Activated naive CD8-positive, alpha-beta T cell treated with anti-CD3 and anti-CD28 coated beads for 36 hours (primary cell): ENCODE measurements at places on chromosomes 13 and 19.

DNA sequence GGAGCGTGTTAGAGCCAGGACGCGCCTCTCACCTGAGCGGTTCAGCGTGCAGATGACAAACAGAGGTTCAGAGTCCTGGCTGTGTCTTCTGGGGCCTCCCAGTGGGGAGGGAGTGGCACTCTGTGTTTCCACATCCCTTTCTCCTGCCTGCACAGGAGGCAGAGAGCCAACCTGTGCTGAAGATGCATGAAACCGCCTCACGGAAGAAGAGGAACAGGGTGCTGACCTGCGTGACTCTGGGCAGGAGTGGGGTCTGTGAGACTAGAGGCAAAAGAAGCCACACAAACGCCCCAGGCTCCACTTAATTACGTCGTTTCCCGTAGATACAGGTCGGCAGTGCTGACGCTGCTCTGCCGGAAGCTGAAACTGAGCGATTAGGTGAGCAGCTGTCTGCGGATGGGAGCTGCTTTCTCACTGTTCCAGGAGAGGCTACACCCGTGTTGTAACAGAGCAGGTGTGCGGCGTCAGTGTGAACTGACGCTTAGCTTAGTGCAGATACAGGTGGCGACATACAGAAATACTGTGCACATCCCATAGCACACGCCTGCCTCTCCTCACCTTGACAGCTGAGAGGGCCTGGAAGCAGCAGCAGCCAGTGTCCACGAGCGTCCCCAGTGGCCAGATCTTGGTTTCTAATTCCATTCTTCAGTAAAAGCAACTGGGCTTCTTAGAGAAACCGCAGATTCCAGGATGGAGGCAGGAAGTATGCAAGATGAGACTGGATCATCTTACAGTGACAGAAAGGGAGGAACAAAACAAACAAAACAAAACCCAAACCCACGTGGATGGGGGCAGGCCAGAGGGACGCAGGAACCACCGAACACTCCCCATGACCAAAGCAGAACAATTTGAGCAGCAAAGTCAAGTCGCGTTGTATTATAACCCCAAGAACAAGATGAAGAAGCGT lies 37.7 kb upstream of the MCF2L start:
- no peak for DNase-seq

GRCh38 chr13:51419001-51419636 lies 33.7 kb downstream of the INTS6 start:
- DNase-seq, result no peak

DNA sequence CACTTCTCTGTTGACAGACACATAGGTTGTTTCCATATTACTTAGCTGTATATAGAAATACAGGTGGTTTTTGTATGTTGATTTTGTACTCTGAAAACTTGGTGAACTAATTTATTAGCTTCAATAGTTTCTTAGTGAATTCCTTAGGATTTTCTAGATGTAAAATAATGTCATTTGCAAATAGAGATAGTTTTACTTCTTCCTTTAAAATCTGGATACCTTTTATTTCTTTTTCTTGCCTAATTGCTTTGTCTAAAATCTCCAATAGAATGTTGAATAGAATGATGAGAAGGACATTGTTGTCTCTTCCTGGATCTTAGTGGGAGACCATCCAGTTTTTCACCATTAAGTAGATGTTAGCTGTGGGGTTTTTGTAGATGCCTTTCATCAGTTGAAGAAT lies 18.7 kb downstream of the RB1 start:
- no peak for DNase-seq

- DNase-seq, result no peak
Measured at GRCh38 chr19:51342631-51343569, 961 bp upstream of the VSIG10L start.

GRCh38 chr13:97194479-97194878 lies 27.7 kb upstream of the MBNL2 start:
- DNase-seq, result no peak

GRCh38 chr19:55870736-55871135 lies 34.4 kb downstream of the NLRP4 start:
- DNase-seq, result no peak

DNA sequence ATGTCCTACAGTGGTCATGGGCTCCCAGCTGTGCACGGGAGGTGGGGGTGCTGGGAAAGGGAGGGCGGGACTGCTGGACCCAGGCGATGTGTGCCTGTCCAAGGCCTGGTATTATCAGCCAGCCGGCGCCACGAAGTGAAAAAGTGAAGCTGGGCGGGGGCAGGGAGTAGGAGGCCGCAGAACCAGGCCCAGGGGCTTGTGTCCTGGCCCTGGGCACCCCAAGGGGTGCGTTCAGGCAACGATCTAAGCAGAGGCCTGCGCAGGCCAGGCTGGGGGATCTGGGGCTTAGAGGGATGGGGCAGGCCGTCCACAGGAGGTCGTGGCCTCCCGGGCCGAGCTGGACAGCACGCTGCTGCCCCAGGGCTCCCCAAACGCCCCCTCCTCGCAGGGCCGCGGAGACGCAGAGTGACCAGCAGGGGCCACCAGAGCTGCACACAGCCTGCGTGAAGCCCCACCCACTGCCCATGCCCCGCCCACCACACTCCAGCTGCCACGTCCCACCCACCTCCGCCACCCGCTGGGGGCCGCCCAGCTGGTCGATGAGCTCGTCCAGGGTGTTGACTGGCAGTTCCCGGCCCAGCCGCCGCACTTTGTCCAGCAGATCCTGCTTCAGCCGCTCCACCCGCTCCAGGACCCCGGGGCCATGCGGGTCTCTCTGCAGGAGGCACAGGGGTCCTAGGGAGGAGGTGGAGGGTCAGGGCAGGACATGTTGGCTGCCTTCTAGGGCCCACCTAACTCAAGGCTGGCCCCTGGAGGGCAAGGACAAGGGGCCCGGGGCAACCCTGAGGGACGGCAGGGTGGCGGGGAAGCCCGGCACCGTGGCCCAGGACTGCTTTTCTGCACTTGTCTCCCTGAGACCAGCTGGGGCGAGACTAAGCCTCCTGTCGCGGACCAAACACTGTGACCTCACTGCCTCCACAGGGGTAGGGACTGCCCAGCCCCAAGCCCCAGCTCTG lies 9.5 kb downstream of the GPX4 start:
- peak; percentile 86 for DNase-seq

DNA sequence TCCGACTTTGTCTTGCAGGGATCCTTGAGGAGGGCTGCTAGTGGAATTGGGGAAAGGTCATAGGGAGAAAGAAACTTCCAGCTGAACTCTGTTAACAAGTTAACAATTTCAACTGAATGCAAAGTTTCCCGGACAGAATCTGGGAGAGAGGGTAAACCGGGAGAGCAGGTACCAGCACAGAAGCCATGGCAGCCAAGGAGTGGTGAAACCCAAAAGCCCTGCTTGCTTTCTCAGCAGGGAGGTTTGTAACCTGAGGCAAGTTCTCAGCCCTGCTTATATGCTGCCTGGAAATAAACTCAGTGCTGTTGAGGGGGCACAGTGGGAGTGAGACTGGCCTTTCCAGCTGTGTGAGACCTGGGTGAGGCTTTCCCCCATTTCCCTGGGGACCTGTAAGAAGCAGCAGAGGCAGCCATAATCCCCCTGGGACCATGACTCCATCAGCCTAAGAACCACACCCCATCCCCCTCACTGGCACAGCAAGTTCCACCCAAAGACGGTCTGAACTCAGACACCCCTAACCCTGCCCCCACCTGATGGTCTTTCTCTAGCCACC lies 84.0 kb downstream of the SUCLA2 start:
- no peak for DNase-seq

- no peak for DNase-seq
Measured at GRCh38 chr13:92681239-92681638, 545.4 kb upstream of the GPC6 start.

DNA sequence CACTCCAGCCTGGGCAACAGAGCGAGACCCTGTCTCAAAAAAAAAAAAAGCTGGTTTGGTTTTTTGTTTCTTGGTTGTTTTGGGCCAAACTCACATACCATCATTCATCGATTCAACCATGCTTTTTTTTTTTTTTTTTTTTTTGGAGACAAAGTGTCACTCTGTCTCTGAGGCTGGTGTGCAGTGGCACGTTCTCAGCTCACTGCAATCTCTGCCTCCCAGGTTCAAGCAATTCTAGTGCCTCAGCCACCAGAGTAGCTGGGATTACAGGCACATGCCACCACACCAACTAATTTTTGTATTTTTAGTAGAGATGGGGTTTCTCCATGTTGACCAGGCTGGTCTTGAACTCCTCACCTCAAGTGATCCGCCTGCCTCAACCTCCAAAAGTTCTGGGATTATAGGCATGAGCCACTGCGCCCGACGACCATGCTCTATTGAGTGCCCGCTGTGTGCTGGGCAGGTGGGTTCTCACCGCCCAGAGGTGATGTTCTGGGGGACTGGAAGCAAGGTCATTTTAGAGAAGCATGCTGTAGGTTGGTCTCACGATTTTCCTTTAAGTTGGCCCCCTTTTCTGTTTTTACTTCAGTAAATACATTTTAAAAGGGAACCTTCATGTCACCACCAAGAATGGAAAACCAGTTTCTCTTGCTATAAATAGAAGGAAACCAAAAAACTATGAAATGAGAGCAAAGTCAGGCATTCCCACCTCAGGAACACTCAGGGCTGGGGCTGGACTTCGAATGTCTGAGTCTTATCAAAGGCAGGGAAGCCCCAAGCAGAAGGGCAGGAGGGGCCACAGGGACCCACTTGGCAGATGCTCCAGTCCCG lies 8.3 kb upstream of the JUND start:
- DNase-seq, result peak; percentile 37

- no peak for DNase-seq
Measured at GRCh38 chr13:39803156-39803555, 147.7 kb downstream of the COG6 start.

DNA sequence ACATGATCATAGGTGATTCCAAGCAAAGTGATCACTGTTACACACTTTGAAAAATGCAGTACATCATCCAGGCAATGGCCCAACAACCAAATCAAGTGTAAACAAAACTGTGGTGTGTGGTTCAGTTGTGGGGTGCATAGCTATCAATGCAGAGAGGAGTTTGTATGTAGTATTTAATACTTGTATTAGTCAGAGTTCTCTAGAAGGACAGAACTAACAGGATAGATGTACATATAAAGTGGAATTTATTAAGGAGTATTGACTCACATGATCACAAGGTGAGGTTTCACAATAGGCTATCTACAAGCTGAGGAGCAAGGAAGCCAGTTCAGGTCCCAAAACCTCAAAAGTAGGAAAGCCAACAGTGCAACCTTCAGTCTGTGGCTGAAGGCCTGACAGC lies 249.3 kb upstream of the HTR2A start:
- no peak for DNase-seq

DNA sequence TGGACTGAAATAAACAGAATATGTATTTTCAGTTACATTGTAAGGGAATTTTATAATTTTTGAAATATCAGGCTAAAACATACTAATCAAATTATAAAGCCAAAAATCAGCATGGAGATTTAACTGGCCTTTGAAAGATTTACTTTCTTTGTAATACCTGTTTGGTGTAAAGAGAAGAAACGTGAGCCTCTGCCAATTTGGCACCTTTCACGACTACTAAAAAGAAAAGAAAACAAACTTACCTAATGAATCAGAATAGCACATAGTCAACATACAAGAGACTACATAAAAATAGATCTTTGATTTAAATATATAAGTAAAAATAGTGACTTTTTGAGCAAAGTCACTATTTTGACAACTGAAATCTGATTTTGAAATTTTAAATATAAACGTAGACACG lies 87.4 kb downstream of the RBM26 start:
- DNase-seq, result no peak

DNA sequence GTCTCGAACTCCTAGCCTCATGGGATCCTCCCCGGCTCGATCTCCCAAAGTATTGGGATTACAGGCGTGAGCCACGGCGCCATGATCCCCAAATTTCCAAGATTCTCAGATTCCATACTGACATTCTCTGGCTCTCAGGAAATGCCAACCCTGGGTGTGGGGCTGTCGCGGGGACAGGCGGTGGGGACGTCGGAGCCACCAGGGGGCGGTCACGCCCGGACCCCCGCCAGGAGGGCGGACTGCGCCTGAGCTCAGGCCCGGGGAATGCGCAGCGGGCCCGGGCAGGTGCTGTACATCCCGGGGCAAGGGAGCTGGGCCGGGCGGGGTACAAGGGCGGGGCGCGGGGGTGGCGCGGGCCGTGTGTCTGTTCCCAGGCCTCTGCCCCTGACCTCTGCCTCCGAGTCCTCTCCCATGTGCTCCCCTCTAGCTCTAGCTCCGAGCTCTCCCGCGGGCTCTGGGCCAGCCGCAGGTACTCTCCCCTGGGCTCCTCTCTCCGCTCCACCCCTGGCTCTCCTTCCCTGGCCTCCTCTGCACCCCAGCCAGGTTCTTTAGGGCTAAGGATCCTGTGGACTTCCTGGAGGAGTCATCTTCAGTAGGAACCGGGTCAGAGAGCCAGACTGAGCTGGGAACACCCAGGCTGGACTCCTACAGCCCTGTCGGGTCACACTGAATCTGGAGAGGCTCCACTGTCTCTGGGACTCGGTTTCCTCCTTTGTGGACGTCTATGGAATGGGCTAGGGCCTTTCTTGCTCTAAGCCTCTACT lies 2.4 kb downstream of the PPP1R13L start:
- DNase-seq, result peak; percentile 62

DNA sequence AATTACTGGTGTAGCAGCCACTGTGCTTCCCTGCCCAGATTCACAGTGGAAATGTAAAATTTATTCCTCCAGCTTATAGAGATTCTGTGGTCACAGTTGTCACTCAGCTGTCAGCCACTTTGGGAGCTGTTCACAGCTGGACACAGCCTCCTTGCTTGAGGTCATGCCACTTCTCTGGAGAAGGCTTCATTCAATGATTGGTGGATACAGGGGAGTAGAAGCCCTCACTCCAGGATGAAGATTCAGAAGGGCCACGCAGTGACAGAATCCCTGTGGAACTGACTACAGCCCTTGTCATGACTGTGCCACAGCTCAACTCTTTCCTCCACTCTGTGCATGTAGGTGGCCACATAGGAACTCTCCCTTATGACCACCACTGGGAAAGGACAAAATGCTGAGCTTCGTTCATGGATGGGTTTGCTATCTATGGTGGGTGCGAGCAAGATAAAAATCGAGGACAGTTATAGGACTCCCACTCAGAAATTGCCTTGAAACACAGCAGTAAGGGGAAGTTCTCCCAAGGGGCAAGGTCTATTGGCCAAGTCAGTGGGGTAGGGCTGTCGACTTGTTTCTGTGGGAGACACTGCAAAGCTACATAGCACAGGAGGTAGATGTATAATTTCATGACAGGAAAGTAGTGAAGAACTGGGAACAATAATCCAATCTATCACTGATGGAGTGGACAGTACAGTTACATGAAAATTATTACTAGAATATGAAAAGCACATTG lies 98.7 kb downstream of the CCNA1 start:
- DNase-seq, result no peak
